ENCODE measurements at places on chromosomes 2 and 18.

GRCh38 chr2:3867469-3867868 lies 164.1 kb downstream of the DCDC2C start:
- peak; percentile 20 for DNase-seq

DNA sequence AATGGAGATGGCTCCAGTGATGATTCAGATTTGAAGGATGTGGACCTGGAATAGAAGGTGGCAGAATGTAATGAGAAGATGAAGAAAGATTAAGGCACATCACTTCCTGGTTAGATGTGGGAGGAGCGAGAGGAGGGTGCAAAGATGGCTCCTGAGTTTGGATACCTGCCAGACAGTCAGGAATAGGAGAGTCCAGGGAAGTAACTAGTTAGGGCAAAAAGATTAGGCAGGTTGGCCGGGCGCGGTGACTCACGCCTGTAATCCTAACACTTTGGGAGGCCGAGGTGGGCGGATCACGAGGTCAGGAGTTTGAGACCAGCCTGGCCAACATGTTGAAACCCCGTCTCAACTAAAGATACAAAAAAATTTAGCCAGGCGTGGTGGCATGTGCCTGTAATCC lies 5.6 kb downstream of the C2orf74 start:
- DNase-seq = no peak

- DNase-seq = no peak
These were observed 306.4 kb downstream of the LPIN1 start for GRCh38 chr2:12052796-12053195.

- DNase-seq = no peak
These were observed 38.3 kb downstream of the KLHL29 start for GRCh38 chr2:23423062-23423872.

Data from Daoy (cell line).